ENCODE measurements at places on chromosomes 3 and 15.
A peak's percentile ranks its signal among the peaks of the same experiment; 100 is the strongest.

DNA sequence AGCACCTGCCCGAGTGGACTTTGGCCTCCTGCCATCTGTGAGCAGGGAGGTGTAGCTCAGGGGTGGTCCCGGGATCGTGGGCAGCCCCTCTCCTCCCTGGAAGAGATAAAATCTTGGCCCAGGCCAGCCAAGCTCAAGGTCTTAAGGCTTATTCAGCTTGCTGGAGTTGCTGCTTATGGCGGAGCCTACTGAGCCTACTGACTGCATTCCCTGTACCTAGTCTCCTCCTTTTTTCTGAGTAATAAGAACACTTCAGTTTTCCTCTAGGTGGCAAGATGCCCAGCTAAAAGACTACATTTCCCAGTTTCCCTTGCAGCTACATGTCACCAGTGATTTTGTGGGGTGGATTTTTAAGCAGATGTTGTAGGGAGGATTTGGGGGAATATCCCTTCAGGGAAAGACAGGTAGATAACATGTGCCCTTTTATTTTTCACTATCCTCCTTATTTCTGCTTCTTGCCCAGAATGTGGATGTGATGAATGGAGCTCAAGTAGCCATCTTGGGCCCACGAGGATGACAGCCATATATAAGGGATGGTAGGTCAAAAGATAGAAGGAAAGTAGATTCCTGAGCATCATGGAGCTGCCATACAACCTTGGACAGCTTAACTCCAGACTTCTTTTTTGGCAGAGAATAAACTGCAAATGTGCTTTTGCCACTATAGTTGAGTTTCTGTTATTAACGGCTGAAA is 41.4 kb upstream of the INSYN1 start:
- no peak for DNase-seq

DNA sequence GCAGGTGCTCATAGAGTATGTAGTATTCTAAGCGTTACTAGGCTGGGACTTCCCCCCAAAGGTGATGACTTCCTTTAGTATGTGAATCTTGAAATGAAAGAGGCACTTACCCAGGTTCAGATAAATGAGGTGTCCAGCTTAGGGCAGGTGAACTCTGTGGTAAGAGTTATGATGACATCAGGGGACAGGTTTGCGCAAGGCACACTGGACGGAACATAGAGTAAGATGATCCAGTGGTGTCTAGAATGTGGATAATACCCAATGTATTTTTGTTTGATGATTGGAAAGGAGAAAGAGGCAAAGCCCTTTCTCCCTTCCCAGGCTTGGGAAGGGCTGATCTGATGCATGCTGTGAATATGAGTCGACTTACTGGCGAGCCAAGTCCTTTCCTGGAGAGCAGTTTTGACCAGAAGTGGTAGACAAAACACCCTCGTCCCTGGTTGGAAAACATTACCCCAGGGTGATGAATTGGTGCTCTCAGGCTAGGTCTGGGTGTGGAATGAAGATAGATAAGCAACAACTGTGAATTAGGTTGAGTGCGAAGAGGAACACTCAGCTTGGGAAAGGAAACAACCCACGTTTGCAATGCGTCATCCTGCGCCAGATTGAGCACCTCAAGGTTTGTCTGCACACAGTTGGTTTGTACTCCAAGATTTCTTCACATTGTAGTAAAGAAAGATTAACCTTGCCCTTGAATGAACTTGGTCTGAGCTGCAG is 124.2 kb downstream of the GHSR start:
- DNase-seq, result no peak

DNA sequence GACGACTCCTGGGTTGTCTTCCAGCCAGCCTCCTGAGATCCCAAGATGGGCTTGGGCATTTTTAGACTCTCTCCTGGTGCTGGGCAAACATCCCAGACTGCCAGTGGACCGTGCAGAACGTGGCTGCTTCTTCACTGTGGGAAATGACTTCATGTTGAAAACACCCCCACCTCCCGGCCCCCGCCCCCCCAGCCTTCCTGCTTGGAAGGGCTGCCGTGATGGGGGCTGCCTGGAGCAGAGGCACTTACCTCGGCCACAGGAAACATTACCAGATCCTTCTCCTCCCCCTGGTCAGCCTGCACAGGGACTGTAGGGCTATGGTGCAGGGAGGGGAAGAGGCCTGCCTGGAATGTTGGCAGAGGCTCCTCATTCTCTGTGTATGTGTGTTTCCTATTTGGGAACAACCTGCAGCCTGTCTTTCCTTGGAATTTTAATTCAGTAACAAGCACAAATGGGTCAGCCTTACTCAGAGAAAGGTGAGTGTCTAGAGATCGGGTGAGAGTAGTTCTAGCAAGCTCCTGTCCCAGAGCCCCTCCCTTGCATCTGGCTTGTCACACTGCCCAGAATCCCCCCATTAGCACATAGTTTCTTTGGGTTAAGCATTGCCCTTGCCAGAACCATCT is 90.8 kb downstream of the ANP32A start:
- DNase-seq, result peak; percentile 38

DNA sequence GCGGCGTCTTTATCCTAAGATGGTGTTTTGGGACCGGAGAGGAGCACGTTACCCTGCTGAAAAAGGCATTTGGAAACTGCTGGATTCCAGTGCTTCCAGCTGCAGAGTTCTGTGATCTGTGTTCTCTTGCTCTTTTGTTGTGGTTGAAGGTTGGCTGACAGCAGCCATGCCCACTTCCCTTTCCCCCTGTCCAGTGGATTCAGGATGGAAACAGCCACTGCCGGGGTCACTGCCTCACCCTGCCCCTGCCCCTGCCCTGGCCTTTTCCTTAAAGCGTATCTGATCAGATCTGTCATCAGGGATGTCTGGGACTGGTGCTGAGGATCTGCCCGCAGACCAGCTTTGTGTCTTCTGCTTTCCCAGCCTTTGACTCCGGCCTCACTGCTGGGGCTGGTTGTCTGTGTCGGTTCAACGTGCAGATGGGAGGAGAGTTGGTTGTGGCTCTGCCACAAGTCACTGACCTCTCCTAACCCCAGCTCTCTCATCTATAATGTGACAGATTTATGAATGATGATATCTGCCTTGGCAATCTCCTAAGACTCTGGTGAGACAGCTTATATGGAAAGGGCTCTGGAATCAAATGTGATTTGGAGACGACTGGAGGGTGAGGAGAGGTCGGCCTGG is 219.4 kb upstream of the BHLHE40 start:
- DNase-seq, result no peak

DNA sequence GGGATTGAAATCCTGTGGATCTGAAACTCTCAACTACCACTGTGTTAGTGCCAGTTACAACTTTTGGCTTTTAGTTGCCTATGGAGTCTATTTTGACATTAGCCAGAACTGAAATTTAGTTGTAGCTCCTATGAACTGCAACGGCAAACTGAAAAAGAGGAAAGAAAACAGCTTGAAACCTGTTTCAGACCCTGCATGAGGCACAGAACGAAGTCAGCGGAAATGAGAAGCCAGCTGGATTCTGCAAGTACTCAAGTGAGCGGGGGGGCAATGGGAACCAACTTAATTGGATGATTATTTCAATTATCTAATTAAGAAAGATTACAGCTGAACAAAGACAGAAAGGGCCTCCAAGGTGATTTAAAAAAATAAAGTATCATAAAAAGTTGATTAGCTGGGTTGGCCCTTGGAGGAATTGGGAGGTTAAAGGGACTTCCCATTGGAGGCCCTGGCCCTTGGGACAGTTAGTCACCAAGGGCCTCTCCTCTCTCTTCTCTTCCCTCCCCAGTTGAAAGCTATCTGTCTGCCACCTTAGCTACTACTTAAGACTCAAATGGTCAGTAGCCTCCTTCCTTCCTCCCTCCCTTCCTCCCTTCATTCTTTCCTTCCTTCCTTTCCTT is 352.1 kb downstream of the SHQ1 start:
- DNase-seq, result no peak

DNA sequence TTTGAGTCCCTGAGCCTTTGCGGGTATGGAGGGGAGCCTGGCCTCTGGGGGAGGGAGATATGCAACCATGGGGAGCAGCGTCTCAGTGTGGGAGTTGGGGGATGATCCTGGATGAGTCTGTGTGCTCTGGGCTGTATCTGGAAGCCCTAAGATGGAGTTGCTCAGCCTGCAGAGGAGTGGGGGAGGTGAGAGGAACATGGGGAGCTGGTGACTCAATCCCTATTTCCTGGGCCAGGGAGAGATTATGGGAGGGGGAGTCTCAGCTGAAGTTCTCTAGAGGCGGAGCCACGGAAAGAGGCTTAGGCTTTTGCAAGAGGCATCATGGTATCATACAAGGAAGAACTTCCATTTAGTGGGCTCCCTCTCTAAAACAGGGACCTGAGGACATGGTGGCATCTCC is 59.5 kb upstream of the TMEM115 start:
- DNase-seq, result no peak

DNA sequence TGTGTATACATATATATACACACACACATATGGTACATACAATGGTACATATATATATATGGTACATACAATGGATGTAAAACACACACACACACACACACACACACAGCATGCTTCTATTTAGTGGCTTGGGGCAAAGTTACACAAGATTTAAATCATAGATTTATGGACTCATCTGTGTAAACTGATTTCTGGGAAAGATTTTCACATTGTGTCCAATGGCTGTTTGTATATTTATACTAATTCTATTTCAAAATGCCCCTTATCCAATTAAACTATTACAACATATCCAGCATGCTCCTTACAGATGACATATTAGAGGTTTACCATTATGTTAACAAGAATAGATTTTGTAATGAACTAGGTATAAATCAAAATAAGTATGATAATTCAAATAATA is 94.9 kb downstream of the ANO10 start:
- DNase-seq, result no peak

DNA sequence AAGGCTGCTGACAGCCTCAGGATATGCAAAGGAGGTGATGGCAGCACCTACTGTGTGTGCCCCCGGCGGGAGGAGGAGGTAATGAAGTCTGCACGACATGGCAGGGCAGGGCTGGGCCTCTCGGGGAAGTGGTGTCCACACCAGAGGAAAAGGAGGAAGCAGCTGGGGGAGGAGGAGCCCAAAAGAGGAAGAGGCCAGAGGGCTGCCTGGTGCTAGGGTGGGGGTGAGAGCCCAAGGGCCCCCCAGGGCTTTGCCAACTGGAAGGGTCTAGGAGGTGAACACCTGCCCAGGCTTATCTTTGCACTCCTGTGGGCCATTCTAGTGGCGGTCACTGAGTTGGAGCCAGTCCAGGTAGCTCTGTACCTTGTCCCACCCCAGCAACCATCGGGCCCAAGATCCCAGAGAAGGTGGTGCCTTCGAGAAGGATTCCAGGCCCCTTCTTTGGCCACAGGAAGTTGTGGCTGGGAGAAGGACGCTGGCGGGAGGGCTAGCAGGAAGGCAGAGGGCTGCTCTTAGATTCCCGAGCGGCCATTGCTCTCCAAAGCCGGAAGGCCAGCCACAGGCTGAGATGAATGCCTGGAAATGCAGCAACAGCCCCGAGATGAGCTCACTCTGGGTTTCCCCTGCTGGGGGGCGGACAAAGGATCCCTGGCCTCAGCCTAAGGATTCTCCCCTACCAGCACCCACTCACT is 7.0 kb downstream of the GNAI2 start:
- DNase-seq, result no peak

DNA sequence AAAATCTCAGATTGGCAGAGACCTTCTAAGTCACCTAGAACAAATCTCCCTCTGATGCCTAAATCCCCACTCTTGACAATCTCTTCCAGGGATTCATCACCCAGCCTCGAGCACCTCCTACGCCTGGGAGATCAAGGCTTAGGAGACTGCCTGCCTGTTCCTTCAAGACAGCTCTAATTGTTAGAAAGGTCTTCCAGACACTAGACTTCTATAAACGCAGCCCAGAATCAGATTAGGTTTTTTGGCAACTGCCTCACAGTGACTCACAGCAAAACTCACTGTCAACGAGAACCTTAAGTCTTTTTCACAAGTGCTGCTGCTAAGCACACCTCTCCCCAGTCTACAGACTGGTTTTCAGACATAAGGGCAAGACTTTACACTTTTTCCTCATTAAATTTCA is 23.1 kb downstream of the SRGAP3 start:
- DNase-seq, result no peak

DNA sequence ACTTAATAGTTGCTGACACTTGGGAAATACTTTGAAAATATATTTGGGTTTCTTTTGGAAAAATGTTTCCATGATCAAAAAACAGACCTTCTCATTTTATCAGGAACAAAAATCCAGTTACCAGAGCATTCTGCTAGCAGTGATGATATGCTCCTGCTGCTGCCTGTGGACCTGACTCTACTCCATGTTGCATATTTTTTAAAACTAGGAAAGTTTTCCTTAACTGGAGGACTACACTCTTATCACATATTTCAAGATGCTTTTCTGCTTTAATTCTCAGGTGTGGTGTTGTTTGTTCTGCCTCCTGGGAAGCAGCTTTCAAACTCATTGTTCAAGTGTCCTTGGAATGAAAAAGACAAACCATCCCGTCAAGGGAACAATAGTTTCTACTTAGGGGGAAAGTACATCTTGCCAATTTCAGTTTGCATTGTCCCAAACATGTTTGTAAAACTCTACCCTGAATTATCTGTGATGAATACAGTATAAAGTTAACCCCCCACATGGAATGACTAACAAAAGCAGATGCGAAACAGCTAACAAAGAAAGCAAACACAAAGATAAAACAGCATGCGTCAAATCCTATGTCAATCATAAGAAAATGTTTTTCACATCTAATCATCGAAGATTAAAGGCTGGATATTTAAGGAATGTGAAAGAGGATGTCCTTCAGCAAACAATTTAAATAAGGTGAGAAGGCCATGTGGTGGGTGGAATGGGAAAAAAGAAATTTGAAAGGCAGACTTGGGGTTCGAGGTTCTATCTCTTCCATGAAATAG is 40.1 kb upstream of the PSMD6 start:
- no peak for DNase-seq

DNA sequence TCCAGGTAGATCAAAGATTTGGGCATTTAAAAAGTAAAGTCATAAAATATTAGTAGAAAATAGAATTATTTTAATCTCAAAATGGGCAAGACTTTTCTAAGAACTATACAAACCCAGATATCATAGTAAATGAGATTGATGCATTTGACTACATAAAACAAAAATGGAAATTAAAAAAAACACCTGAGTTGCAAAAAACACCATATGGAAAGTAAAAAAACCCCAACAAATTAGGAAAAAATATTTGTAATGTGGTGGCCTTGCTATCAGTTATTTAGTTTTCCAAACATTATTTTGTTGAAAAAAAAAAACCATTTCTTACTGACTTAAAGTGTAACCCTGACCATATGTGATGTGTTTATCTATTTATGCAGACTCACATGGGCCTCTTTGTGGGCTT is 97.2 kb downstream of the PDCD6IP start:
- DNase-seq, result no peak

DNA sequence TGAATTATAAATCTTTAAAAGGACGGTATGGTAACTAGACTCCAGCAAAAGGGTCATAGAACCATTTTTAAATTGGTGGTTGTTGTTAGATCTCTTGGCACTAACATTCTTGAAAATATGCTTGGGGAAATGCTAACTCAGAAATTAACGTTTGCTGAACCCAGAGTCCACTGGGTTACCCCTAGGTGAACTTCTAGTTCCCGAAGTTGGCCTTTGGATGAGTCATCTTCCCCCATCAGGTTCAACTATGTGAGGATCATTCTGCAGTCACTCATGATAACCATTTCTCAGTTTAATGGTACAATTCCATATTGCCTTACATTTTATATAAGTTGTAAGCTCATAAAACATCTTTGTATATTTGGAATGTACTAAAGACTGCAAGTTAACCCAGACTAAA is 204.7 kb downstream of the THSD4 start:
- DNase-seq, result no peak
